ENCODE measurements at places on chromosomes 7 and 10. TPM values are rescaled to one million over a fixed set of nuclear protein-coding genes. Genes with fewer than 3 reads are reported as not detected.

- no peak for DNase-seq
Measured at GRCh38 chr10:63712717-63713115, 191.5 kb downstream of the REEP3 start.

- DNase-seq = no peak
Measured at GRCh38 chr10:21048068-21048467, 151.0 kb upstream of the NEBL start.

GRCh38 chr10:127406018-127406550 is 143.0 kb upstream of the NPS start:
- no peak for DNase-seq

Gene TMEM184A
- not detected for total RNA-seq

DNA sequence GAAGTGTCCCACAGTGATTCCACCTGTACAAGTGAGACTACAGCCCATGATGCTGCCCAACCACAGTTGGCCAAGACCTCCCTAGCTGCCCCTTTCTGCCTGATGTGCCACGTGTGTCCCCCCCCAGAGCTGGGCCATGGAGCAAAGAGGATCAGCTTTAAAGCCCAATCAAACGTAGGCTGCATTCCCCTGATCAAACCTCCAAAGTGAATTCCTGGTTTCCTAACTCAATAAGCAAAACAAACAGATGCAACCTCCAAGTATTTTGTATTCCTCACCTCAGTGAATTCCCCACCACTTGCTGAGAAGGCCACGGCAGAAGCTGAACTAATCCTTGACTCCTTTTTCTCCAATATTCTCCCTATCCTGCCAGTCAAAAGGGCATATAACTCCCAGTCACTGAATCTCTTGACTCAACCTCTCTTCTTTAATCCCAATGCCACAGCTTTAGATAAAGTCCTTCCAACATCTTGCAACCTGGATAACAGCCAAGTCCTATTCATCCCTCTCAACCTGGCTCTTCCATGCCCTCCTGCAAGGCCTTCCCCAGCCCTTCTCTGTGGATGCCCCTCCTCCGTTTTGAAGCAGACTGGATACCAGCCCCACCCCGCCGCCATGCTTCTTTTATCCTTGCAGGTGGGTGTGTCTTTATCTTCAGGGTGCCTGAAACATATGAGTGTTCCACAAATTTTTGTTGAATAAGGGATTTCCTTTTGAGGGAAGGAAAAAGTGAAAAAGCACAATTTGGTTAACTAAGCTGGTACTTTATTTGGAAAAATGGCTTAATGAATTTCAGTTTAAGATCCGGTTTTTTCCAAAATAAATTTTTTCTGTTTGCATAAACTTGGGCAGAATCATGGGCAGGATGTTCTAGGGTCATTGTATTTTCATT is 285.2 kb upstream of the MKLN1 start:
- DNase-seq = no peak

Data from activated CD8-positive, alpha-beta memory T cell treated with anti-CD3 and anti-CD28 coated beads, Interleukin-2, amount 10 ng/mL, durations not matched to agents 7 days and 5 days (primary cell).